CD8-positive, alpha-beta T cell (primary cell): ENCODE measurements at places on chromosomes 1 and 21. TPM values are rescaled to one million over a fixed set of nuclear protein-coding genes. Genes with fewer than 3 reads are reported as not detected.

The EVA1C gene
- total RNA-seq: 6.9 TPM

The ID3 gene
- 48.1 TPM for total RNA-seq

DNA sequence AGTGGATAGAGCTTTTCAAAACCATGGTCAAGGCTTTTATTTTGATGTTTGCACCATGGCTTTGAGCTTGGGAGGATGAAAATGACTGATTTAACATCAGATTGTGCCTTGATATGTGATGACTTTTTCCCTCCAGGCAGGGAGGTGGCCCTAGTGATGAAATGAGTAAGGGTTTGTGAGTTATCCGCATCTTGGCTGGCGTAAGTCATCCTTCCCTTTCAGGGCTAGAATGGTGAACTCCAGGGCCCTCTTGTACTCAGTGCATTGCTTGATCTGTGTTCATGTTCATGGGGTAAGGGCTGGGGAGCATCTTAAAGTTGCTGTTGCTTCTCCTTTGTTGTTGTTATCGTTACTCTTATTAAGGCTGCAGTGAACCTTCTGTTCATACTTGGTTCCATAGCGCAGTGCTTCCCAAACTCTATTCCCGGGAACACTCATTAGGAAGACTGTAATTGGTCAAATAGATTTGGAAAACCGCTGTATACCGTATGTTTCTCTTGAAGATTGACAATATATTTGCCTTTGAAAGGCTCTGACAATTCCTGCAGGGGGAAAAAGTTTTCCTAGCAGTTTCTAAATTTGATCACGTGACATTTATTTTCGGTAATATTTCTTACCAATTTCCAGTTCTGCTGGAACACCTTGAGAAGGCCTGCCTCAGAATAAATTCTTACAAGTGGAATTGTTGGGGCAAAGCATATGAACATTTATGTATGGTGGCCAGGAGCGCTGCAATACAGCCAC, 23.1 kb downstream of the GPR137B start:
- DNase-seq: no peak

DNA sequence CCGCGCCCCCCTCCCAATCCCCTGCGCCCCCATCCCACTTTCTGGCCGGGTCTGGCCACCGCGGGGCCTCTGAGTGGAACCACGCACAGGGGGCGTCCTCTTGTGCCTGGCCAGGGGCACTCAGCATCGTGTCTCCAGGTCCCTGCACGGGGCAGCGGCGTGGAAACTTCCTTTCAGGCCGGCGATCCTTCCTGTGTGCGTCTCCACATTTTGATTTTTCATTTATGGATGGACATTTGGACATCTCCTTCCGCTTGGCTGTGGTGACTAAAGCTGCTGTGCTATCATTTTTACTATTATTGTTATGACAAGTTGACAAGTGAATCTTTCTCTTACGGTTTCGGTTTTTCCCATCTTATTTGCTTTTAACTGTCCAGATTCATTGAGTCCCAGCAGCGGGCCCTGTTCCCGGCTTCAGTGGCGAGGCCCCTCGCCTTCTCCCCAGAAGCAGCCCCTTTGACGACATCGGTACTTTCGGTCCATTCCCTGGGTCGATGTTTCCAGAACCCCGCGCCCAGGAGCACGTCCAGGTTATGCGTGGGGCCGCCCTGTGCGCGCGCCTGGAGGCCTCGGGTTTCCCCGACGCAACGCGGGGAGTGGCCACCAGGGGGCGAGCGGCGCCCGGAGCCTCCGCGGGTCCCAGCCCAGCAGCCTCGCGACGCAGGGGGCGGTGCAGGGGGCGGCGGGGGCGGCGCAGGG, 12.4 kb upstream of the SLC19A1 start:
- DNase-seq: peak; percentile 91

The COL18A1 gene
- total RNA-seq: 60.7 TPM

The FAM72D gene
- total RNA-seq: not detected

The KCNN3 gene
- 0.03 TPM for total RNA-seq

GRCh38 chr1:178739285-178740045, 14.4 kb downstream of the RALGPS2 start:
- DNase-seq: no peak

The SETSIP gene
- total RNA-seq: not detected

The CADM3 gene
- total RNA-seq: not detected

DNA sequence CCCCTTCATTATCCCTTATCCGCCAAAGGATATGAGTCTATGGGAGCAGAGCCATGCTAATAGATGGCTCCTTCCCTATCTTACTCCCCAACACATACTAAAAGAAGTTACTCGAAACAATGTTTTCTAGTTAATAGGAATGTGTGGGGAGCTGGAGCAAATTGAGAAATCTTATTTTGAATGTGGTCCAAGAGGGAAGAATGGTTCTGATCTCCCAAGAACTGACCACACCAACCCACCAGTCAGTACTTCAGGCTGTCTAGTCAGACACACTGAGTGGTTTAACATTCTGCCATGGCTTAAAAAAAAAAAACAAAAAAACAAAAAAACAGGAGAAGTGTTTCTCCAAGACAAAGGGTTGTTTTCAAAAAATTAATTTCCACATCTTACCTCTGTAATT, 31.5 kb upstream of the DNASE2B start:
- DNase-seq: no peak

The KCNK2 gene
- total RNA-seq: not detected

- DNase-seq: no peak
These were observed 33.8 kb downstream of the PEX14 start for GRCh38 chr1:10508511-10508951.

The PLXNA2 gene
- total RNA-seq: 1.9 TPM

DNA sequence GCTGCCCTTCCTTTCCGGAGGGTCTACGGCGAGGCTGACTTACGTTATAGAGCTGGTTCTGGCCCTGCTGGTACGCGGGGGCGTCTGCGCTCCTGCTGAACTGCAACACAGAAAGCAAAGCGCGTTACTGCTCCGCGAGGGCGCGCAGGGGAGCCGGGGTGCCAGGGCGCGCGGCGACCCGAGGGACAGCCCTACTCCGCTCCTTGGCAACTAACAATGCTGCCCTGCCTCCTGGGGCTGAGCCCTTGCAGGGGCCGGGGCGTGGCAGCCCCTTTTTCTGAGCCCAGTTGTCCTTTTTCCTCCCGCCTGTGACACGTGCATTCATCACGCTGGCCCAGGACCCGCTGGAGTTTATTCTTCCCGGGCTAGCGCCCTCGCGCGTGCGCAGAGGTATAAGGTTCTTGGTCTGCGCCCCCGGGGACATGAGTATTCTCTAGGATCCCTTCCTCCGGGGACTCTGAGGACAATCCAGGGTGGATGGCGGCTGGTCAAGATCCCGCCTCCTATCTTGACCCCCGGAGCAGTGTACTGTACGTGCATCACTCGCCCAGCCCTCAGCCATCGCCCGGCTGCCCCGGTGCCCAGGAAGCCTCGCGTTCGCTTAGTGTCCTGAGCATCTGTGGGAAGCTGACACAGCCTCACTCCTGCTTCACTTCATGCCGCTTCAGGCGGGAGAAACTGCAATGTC, 78.9 kb downstream of the CD247 start:
- peak; percentile 60 for DNase-seq

The APP gene
- total RNA-seq: 18.7 TPM

The HSPA6 gene
- total RNA-seq: 0.17 TPM
